ENCODE measurements at places on chromosomes 12 and 14. TPM values are rescaled to one million over a fixed set of nuclear protein-coding genes. Genes with fewer than 3 reads are reported as not detected.
A peak's percentile ranks its signal among the peaks of the same experiment; 100 is the strongest.

The METTL25 gene
- total RNA-seq = 5.6 TPM

The ST8SIA1 gene
- 8.9 TPM for total RNA-seq

The SRSF9 gene
- total RNA-seq = 221 TPM

The AHNAK2 gene
- total RNA-seq = 4.4 TPM

The SPX gene
- 1.3 TPM for total RNA-seq

The CAPS2 gene
- 6.6 TPM for total RNA-seq

The DLK1 gene
- not detected for total RNA-seq

The TOMM20L gene
- total RNA-seq = not detected

The GARIN6 gene
- total RNA-seq = not detected

GRCh38 chr14:102344485-102344884, 18.2 kb downstream of the CINP start:
- DNase-seq = no peak

- no peak for DNase-seq
These were observed 447.2 kb downstream of the APAF1 start for GRCh38 chr12:99092100-99092851.

DNA sequence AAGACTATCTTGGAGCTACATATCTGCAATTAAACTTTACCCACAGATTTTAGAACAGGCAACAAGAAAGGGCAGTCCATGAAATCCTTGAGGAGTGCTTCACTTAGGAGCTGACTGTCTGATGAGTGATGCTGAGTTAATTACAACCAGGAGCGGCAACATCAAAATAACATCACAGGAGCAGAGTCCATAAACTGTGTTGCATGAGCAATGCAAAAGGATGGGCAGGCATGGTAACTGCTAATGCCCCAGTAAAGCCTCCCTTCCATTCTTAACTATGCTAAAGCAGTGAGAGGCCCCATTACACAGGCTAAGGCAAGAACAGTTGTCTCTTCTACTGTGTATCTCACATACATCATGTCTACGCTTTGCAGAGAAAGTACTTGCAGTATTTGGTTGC, 156.6 kb downstream of the PAX9 start:
- DNase-seq = no peak

DNA sequence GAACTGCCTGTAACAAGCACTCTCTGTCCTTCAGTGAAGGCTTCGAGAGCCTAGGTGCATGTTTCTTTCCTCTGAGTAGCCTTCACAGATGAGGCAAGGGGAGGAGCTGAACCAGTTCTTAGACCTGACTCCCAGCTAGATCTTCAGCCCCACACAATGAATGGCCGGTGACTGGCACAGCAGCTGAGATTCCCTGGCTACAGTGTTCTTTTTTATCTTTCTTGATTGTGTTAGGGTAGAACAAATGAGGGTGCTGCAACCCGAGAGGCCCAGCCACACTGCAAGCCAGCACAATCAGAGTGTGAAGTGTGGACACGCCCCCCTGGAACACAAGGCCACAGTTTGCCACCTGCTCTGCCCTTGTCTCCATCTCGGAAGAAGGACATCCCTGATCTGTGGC, 19.1 kb upstream of the COL2A1 start:
- no peak for DNase-seq

GRCh38 chr12:17571047-17571446, 518.9 kb downstream of the RERGL start:
- DNase-seq = no peak

GRCh38 chr14:34623506-34623905, 6.4 kb downstream of the SNX6 start:
- DNase-seq = no peak

GRCh38 chr14:73216030-73216429, 21.3 kb upstream of the PAPLN start:
- no peak for DNase-seq

DNA sequence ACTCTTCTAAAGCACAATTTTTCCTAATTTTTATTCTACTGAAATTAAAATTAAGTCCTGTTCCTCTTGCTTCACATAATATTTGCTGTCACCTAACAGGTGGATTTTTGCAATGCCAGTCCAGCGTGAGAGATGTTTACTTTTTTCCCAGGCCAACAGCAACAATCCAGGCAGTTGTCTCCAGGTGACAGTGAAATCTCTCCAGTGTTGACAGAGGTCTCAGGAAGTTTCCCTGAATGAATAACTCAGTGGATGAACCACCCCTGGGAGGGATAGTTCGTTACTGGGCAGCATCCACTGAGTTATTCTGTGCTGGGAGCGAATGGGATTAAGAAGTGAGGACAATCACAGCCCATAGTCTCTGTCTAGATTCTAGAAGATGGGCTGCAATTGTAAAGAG, 7.1 kb upstream of the NT5DC3 start:
- DNase-seq = no peak

DNA sequence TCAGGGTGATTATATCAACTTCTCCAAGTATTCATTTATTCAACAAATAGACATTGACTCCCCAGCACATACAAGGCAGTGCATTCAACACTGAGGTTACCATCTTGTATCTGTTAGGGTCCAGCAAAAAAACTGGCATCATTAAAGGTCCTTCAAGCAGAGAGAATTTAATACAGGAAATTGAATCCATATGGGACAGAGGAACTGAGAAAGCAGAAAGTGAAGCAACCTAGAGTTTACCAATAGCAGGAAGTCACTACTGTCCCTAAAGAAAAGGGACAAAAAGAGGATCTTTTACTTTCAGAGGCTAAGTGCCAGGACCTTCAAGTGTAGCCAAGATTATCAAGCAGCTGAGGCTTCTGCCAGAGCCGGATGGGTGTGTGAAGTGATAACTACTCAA, 237.8 kb upstream of the TBX3 start:
- no peak for DNase-seq

DNA sequence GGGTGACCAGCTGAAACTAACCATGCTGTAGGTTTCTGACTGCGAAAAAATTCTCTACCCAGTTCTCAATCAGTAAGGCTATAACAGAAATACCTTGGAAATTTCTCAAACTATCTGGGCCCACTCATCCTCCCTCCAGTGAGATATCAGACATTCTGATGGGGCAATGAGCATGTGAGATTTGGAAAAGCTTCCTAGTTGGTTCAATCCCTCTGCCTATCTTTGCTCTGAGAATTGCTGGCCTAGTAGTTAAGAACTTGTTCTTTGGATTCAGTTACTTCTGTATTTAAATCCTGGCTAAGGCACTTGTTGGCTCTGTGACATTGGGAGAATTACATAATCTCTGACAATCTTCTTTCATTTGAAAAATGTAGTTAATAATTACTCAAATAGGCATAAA, 119.4 kb downstream of the SLC15A5 start:
- DNase-seq = no peak

DNA sequence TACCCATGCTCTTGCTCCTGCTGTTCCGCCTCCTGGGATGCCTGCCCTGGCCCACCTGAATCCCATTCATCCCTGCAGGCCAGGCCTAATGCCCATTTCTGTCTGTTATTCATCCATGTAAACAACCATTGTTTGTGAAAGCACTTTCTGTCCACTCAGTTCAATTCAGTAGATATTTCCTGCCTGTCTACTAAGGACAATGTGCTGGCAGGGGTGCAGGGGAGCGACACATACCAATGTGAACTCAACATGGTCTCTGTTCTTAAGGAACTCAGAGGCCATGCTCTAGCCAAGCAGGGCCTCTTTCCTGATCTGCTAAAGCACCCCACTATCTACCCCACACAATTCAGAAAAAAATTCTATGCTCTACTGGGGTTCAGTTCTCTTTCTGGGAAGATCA, 88.5 kb upstream of the ZFP36L1 start:
- no peak for DNase-seq

GRCh38 chr12:67424784-67425183, 155.6 kb downstream of the CAND1 start:
- DNase-seq = no peak

DNA sequence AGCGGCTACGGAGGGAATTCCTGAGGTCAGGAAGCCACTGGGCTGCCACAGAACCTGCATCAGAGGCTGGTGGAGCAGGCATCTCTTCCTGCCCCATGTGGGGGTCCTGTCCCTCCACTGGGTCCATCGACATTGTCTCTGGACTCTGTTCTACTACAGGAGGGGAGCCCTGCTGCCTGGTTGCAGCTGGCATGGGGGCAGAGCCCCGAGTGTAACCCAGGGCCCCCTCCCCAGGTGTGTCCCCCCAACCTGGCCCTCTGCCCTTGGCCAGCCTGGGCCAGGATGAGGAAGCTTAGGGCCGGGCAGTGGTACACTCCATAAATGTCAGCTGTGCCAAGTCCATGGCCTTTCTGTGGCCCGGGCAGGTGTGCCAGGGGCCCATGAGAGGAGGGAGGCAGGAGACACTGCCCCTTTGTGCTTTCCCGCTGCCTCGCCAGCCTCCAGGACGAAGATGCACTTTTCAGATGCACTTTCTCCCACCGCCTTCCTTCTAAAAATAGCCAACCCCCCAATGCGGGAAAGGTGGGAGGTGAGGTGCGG, 4.0 kb upstream of the EXOC3L4 start:
- DNase-seq = no peak

- DNase-seq = no peak
These were observed 69.8 kb downstream of the ZFP36L1 start for GRCh38 chr14:68722968-68723566.

- DNase-seq = no peak
These were observed 14.3 kb downstream of the YBX3 start for GRCh38 chr12:10708862-10709261.

DNA sequence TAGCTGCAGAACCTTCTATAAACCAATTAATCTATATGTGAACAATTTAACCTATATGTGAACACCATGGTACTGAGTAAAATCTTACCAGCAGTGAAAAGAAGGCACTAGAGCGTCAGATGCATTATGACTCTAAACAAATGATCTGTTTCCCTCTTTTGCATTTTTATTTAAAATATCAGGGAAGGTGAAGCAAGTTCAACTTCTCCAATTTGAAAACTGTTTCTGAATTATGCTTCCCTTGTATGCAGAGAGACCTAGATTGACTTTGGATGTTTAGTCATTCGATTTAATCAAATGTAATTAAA, 80.9 kb downstream of the DAD1 start:
- no peak for DNase-seq

DNA sequence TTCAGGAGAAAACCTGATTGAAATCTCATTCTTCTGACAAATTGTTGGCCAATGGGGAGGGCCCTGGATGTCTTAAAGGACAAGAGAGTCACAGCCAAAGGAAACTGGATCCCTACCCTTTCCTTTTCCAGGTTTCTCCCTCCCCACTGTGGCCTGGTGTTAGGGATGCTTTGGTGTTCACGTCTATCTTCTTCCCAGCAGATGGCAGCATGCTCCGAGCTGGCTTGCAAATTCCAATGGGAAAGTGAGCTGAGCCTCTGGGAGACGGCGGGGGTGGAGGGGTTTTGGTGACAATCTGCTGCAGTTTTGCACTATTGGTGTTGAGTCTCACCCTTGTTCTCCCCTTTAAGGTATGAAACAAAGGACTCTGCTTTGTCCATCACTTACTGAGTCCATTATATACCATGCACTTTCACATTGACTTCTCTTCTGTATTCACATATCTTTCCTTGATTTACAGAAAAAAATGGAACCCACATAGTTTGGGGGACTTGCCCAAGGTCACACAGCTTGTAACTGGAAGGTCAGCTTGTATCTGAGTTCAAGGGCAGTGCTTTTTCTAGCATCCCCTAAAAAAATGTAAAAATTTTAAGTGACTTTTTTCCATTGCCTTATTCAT, 39.3 kb downstream of the CCDC177 start:
- peak; percentile 57 for DNase-seq

DNA sequence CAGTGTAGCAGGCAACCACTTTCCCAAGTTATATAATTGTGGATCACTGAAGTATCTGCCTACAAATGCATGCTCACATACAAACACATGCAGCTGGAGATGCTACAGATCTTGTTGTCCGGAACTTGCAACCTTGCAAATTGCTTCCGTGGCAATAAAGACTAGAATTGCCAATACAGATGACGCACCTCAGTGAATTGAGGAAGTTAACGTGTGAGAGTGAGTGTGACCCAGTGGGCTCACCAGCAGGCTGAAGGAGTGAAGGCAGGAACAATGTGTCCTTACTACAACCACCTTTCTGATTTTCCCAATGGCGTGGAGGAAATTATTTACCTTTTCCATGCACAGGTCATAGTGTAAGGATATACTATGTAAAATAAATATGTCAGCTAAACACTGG, 89.4 kb upstream of the GRIP1 start:
- DNase-seq = no peak

DNA sequence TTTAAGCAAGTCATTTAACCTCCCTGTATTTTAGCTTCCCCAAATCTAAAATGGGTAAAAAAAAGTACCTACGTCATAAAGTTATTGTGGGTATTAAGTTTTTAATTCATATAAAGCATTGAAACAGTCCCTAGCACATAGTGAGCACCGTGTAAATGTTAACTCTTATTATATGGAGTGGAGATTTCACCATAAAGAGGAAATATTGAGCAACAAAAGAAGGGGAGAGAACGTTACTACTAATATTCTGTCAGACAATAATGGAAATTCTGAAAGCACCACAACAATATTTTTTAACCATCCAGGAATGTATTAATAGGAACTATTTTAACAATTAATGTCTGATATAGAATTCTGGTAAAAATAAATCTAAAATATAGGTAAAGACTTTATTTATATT, 7.8 kb upstream of the CD163L1 start:
- DNase-seq = no peak

- DNase-seq = no peak
These were observed 110.6 kb upstream of the PRMT8 start for GRCh38 chr12:3380200-3381043.

DNA sequence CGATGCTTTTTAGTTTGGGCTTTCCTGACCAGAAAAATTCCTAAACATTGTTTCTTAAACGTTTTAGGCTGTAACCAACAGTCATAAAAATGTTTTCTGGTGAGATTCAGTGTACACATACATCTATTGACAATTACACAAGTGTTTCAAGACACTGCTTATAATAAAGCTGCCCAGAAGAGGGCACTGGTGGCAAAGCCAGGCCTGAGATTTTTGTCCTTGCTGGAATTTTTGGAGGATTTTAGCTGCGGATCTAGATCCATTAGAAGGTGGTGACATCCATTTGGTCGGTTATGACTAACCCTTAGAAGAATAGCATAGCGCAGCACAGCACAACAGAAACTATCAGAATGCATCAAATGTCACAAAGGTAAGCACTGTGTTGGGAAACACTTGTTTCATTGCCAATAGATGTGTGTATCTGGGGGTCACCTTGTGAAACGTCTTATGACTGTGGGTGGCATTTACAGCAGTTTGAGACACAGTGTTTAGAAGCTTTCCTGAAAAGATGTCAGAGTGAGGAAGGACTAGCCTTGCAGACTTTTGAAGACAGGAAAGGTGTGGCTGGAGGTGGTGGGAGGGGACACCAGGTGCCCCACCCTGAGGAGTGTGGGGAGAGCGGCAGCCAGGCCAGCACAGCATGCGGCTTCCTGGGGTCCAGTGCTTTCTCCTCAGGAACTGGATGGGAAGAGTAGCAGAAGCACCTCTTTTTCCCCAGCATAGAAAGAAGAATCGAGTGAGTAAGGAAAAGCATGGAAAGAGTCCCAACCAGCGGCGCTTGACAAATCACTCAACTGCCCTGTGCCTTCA, 54.7 kb upstream of the FKBP4 start:
- no peak for DNase-seq

DNA sequence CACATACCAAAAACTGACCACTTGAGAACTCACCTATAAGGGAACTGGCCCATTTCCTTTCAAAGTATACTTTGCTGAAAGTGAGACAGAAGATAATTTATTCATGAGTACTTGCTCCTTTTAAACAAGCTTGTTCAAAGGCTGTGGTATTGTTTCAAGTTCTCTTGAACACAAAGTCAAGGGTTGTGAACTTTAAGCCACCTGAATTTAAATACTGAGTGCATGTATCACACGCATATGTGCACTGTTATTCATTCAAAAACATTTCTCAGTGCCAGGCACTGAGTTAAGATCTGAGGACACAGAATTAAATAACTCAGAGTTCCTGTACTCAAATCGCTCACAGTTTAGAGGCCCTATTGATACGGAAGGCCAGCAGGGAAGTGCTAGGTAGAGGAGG, 19.1 kb upstream of the LDHB start:
- no peak for DNase-seq

Measured in H4 (cell line).